Immature natural killer cell (primary cell): ENCODE measurements at places on chromosomes 7 and 10.
A peak's percentile ranks its signal among the peaks of the same experiment; 100 is the strongest.

- DNase-seq = no peak
Observed at GRCh38 chr10:71299071-71299785, 19.8 kb upstream of the SLC29A3 start.

DNA sequence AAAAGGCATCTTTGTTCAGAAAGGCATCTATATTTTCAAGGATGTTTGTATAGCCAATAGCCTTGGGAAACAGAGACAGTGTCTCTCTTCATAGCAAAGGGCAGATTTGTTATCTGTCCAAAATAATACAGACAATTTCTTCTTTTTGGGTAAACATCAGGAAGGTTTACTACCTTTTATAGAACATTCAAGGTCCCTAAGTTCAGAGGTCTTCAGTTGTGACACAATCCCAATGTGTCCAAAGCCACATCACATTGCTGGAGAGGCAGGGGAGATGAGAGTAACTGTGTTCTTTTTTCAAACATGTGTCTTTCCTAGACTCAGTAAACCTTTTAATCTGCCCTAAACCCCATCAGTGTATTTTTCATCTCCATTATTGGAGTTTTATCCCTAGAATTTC, 33.6 kb upstream of the FAM13C start:
- no peak for DNase-seq

DNA sequence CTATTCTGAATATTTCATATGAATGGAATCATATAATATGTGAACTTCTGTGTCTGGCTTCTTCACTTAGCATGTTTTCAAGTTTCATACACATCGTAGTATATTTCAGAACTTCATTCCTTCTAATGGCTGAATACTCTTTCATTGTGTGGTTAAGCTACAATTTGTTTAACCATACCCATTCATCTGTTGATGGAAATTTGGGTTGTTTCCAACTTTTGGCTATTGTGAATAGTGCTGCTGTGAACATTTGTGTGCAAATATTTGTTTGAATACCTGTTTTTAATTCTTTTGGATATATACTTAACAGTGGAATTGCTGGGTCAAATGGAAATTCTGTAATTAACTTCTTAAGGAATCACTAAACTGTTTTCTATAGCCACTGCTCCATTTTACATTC, 86.0 kb upstream of the MDFIC start:
- DNase-seq = no peak

GRCh38 chr7:11379641-11380040, 406.0 kb downstream of the PHF14 start:
- no peak for DNase-seq

DNA sequence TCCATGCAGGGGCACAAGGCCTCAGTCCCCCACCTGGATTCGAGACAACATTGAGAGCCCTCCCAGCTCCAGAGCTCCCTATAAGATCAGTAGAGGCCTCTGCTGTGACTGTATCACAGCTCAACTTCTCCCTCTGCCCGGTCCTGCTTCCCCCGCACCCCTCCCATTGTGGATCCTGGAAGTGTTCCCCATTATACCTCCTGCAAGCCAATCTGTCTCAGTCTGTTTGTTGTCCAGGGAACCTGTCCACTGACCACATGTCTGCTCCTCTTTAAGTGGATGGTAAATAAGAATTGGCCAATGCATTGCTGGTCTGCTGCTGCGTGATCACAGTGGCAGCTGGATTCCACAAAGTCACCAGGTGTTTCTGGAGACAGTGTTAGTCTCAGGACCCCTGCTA, 259.7 kb upstream of the HABP2 start:
- DNase-seq = no peak

GRCh38 chr10:82867056-82867455, 992.1 kb downstream of the NRG3 start:
- no peak for DNase-seq

- peak; percentile 57 for DNase-seq
Observed at GRCh38 chr10:96673318-96674099, 46.8 kb downstream of the PIK3AP1 start.
